ENCODE measurements at places on chromosomes 16 and 17.
A peak's percentile ranks its signal among the peaks of the same experiment; 100 is the strongest.

DNA sequence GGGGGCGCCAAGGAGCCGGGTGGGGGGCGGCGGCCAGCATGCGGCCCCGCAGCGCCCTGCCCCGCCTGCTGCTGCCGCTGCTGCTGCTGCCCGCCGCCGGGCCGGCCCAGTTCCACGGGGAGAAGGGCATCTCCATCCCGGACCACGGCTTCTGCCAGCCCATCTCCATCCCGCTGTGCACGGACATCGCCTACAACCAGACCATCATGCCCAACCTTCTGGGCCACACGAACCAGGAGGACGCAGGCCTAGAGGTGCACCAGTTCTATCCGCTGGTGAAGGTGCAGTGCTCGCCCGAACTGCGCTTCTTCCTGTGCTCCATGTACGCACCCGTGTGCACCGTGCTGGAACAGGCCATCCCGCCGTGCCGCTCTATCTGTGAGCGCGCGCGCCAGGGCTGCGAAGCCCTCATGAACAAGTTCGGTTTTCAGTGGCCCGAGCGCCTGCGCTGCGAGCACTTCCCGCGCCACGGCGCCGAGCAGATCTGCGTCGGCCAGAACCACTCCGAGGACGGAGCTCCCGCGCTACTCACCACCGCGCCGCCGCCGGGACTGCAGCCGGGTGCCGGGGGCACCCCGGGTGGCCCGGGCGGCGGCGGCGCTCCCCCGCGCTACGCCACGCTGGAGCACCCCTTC lies 484 bp downstream of the FZD2 start:
- no peak for DNase-seq

- DNase-seq = no peak
Observed at GRCh38 chr17:37300683-37301082, 75.1 kb upstream of the C17orf78 start.

DNA sequence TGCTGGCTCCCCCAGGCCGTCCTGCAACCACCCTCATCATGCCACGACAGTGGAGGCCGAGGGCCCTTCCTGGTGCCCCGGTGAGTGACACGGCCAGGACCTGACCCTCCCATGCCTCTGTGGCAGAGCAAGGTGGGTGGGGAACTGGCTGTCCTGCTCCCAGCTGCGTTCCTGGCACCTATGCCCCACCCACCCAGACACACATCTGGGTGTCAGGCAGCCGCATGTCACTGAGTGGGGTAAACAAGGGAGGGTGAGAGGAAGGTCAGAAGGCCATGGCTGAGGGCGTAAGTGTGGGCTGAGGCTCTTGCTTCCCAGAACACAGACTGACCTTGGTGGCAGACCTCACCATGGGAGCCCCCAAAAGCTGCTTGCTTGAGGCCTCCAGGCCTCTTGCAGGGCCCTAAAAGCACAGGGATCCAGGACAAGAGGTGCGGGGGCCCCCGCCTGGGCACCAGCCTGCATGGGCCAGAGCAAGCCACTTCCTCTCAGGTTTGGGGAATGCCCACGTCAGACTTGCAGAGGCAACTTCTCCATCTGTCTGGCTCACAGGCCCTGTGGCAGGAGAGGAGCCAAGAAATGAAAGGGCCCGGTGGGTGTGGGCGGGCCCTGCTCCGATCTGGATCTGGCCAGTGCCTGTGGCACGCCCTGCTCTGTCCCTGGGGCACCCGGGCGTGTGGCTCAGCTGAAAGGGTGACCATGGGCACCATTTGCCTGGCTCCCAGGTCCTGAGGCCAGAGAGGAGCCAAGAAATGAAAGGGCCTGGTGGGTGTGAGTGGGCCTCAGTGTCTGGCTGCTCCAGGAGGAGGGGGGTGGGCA lies 3.9 kb upstream of the CCDC57 start:
- no peak for DNase-seq

DNA sequence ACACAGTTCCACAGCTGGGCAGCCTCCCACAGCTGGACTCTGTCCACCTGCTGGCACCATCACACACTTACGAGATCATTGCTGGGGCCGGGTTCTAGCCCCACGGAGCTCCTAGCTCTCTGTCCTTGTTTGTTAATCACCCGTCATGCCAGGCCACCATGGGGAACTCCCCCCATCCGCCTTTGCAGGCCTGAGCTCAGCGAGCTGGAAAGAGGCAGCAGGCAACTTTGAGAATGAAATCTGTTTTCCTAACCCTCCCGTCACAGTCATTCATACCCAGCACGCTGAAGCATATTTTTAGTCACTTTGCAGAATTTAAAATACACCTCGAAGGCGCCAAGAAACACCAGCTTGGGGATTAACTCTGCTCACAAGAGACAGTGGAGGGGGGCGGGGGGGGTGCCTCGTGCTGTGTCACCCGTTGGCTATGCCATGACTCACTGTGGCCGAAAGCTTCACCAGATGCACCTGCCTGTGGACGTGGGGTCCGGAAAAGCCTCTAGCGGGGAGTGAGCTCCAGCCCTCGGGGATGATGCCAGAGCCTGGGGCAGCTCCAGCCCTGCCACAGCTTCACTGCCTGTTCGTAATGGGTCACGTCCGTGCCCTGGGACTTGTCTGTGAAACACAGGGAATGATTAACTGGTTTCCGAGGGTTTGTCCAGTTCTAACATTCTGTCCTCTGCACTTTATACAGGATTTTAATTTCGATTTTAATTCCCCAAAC lies 1.4 kb upstream of the SPNS2 start:
- DNase-seq = no peak

DNA sequence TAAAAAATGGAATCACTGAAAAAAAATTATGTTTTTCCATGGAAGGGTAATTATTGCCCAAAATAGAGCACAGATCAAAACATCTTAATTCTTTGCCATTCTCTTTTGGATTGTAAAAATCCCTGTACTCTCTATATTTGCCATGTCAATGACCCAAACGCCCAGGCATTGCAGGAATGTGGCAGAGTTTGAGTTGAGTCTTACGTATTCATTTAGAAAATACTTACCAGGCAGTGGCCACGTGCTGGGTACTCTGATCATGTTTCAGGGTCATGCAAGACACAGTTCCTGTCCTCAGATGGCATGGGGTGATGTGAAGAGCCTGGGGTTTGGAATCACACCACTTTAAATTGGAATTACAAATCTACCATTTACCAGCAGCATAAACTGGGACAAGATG lies 267.7 kb downstream of the ABCC12 start:
- no peak for DNase-seq

DNA sequence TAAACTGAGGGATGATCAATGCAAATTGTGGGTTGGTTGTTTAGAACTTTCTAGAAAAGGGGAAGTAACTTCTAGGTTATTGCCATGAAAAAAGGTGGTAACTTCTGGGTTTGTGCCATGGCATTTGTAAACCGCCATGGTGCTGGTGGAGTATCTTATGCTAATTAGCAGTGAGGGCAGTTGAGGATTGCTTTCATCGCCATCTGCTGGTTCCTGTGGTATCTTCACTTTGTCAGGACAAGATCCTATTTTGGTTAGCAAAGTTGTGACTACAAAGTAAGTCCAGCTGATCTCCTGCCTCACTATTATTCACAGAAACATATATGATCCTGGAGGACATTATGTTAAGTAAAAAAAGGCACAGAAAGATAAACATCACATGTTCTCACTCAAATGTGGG lies 1332.3 kb downstream of the CDH11 start:
- no peak for DNase-seq

DNA sequence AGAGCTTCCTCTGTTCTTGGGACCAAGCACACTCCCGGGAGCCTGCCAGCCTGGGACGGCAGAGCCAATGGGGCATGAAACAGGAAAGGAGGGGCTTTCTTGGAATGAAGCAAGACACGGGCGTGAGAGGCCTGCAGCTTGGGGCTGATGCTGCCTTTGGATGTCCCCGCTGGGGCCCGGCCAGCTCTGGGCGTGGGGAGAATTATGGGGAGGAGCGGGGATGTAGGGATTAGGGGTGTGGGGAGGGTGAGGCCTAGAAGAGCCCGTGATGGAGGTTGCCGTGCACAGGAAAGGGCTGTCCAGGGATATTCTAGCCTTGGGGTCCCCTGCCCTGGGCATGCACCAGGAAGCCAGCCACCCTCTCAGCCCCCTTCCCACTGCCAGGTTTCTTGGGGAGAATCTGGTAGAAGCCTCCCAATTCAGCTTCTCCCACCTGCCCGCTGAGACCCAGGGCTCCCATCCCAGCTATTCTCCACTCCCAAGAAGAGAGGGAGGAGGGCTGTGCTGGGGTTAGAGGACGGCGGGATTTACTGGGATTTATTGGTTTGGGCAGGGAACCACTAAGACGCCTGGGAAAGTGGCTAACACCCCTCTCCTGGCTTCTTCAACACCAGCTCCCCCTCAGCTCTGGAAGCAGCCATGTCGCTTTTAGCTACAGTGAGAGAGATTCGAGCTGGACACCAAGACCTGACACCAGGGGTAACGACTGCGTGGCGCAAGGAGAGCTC lies 20.0 kb upstream of the NXPH3 start:
- DNase-seq = no peak

DNA sequence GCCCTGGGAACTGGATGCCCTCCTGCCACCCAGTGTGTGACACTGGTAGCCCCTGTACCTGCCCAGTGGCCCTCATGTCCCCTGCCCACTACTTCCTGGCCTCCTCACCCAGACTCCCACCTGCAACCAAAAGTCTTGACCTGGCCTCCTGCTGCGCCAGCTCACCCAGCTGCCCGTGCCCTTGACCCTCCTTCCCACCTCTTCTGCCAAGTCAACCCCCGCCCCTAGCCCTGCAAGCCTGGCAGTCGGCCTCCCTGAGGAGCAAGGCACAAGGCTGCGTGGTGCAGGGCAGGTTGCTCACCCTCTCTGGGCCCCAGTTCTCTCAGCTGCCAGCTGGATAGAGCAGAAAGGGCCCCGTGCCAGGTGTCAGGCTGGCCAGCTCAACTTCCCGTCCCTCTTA lies 12.3 kb upstream of the FAM83G start:
- DNase-seq = no peak

DNA sequence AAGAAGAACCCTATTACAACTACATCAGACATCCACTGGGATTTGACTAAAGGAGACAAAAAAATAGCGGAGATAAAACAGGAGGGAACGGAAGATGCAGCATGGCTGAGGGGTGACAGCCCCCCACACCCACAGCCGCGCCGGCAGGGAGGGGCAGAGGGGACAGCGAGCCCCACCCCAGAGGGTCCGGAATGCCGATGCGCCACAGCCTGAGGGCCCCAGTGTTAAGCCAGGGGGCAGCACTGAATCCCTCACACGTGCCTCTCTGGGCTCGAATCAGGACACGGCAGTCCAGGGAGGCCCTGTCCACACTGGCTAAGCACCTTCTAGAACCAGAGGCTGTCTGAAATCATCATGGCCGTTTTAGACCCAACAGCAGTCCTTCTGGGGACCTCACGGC lies 18.8 kb downstream of the MAP1LC3B start:
- no peak for DNase-seq

GRCh38 chr17:60398227-60398959 lies 6.5 kb upstream of the USP32 start:
- DNase-seq = no peak

DNA sequence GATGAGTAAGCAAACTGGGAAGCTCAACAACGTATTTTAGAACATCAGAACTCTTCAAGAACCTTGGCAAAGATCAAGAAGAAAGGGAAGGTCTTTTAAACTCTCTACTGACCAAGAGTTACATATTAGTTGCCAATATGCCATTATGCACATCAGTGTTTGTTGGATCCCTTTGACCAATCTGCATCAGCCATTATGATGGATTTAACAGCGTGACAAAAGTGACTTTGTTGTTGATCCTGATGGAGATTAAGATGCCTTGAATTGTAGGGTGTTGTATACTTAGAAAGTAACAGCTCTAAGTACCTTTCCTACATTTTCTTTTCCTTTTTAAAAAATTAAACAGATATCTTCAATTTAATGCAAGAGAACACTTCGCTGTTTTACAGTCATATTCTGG lies 108.5 kb downstream of the CA4 start:
- no peak for DNase-seq

DNA sequence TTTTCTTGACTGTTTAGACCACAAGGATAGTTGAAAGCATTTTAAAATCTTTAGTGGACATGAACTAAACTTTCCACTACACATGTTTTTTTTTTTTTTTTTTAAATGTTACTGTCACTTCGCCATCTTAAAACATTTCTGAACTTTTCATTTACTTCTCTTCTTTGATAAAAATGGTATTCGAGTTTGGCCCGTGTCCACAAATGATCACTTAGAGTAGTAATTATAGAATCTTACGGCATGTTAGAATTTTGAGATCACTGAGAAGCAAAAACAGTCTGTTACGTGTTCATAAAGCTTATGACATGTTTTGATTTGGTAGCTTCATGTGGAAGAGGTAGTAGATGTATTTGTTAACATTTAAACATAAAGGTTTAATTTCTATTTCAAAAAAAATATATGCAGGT lies 1.1 kb downstream of the NSRP1 start:
- no peak for DNase-seq

- no peak for DNase-seq
Observed at GRCh38 chr16:57377080-57377841, 5.0 kb downstream of the CX3CL1 start.

DNA sequence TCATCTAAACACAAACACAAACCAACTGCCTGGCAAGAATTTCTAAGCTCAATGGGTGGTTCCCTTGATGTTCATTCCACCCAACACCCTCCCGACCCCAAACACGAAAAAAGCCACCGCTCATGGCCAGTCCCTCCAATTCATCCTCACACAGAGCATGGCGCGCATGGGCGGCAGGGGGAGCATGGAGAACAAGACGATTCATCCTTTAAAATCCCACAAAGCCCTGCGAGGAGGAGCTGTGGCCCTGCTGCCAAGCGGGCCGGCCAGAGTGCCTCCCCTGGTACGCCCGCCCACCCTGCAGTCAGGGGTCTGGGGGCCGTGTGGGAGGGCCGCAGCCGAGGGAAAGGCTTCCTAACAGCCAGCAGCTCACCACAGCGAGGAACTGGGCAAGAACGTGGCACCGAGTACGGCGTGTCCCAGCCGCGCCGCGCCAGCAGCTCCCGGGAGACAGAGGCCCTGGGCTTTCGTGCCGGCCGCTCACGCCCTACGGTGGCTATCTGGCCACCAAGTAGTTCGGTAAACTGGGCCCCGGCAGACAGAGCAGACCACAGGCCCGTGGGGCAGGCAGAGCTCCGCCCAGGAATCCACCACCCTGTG lies 60.9 kb downstream of the KLHDC4 start:
- DNase-seq = no peak

- peak; percentile 27 for DNase-seq
Observed at GRCh38 chr16:12819126-12820117, 15.7 kb upstream of the CPPED1 start.

- peak; percentile 69 for DNase-seq
Observed at GRCh38 chr17:17496189-17497064, at the start of gene RASD1. RASD1 (minus strand) TSS chr17:17496395; CDS start chr17:17496181, 214 bp downstream.

DNA sequence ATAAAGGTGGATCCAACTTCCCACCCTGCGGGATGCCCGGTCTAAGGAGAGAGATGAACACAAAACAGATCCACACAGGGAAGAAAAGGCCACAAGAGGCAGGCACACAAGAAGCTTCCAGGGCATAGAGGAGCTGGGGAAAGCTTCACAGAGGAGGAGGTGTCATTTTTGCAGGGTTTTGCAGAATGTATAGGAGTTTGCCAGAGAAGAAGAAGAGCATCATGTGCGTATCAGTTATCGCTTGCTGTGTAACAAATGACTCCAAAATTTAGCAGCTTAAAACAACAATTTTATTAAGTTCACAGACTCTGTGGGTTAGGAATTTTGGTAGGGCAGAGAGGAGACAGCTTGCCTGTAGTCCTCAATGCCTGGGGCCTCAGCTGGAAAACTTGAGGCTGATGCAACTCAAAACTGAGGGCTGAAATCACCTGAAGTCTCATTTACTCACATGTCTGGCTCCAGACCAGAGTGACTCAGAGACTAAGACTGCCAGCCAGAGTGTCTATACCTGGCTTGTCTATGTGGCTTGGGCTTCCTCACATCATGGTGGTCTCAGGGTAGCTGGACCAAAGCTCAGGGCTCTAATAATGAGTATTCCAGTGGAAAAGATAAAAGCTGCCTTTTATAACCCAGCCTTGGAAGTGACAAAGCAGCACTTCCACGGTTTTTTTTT lies 33.9 kb upstream of the ZNF423 start:
- DNase-seq = no peak
